ENCODE measurements at places on chromosomes 7 and 10.

GRCh38 chr7:143360788-143361551 is 1.5 kb downstream of the FAM131B start:
- DNase-seq: no peak

- DNase-seq: no peak
Measured at GRCh38 chr10:79022565-79023230, 46.1 kb upstream of the ZMIZ1 start.

DNA sequence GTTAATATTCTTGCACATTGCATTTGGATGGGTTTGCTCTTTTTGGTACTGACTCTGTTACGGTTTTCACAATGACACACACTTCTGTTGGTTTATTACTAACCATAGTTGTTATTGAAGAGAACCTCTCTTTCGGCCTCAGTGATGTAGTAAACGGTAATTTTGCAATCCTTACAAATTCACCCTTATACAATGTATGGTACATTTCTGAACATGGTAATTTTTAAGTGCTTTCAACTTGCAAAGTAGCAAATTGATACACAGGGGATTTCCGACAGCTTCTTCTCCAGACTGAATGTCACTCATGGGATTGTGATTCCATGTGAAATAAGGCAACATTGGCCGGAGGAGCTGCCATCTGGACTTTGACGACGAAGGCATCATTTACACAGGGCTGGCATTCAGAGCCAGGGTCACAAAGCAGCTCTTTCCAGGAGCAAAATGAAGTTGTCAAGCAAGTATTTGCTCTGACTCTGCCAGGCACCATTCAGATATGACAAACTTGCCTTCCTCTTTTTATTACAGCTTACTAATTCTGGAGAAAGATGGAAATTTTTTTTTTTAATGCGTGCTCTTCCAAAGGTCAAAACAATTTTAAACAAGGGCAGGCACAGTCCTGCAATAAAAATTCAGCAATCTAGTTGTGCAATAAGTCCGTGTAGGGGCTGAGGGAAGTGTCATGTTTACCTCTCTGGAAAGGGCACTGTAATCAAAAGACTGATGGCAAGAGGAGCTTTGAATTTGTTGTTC is 711.5 kb upstream of the C7orf33 start:
- no peak for DNase-seq

DNA sequence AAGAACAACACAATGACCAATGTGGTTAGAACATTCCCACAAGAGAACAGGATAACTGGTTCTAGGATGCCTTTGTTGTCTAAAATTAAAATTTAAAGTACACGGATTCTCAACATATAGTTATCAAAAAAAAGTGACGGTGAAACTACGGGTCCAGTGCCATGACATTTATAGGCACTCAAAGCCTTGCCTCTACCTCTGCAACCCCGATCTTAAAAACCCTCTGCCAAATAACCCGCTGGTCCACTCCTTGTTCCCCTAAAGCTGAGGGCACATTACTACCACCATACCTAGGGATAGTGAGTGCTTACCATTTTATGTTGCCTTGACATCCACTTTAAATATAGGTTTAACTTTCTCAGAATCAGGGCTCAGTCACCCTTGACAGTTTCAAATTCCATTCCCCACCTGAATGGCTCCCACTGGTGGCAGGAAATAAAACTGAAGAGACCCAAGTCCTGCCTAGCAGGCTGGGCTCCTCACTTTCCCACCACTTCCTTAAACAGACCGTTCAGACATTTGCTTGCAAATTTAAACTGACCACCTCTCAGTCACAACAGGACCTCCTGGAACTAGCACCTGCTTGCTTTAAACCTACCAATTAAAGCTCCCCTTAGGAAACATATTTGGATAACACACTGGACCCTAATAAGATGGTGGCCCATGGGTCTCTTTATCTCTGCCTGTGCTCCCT is 169.9 kb upstream of the ASAH2 start:
- DNase-seq: no peak

DNA sequence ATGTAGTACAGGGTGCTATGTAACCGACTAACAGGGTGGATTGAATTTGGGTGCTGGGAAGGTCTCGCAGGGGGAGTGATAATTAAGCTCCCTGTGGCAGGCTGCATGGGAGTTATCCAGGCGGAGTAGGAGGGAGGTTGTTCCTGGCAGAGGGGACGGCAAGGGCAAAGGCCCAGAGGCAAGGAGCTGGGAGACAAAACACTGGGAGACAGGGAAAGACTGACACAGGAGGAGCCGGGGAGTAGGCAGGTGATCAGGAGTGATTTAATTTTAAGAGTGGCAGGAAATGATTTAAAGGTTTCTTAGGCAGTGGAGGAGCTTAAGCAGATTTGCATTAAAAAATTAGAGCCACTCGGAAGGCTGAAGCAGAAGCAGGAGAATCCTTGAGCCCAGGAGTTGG is 40.7 kb upstream of the LEP start:
- no peak for DNase-seq

GRCh38 chr10:118062798-118063238 is 16.1 kb upstream of the RAB11FIP2 start:
- DNase-seq: no peak

- DNase-seq: no peak
Measured at GRCh38 chr7:95517870-95518269, 32.1 kb downstream of the ASB4 start.

DNA sequence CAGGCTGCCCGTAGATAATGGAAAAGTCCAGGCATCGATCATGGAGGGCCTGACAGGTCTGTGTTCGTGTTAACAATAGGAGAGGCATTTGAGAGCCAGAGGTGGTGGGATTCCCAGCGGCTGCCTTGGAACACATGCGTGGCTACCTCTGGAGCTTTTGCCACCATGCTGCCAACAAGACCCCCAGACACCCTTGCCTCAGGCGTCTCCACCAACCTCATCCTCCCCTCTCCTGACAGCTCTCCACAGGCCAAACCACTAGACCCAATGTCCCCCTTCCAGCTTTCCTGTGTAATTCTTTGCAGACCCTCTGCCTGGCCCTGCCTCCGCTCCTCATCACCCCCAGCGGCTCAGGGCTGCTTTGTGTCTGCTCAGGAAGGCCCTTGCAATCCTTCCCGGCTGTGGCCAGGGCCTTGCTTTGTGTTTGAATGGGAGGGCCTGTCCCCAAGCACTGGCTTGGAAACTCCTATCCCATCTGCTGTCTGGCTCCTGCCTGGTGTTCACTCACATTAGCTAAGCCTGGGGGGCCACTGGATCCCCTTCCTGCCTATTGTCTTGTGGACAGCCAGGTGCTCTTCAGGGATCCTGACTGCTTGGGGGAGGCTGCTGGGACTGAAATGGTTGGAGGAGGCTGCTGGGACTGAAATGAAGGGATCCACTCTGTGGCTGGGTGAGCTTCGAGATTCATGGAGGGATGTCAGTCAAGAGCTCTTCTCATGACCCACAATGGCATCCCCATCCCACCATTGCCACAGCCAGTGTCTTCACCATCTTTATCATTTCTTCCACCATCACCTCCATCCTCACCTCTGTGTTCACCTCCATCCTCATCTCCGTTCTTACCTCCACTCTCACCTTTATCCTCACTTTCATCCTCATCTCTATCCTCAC is 60.8 kb upstream of the ELN start:
- no peak for DNase-seq

Measured in NCI-H187 (cell line).